CD8-positive, alpha-beta memory T cell (primary cell): ENCODE measurements at places on chromosomes 2 and 18. TPM values are rescaled to one million over a fixed set of nuclear protein-coding genes. Genes with fewer than 3 reads are reported as not detected.

GRCh38 chr2:238669046-238669445, 178.8 kb upstream of the TWIST2 start:
- H3K36me3 ChIP-seq: no peaks in the 10 kb centered on the region
- no peaks in the 10 kb centered on the region for H3K4me1 ChIP-seq
- no peak overlapping the region for H3K4me3 ChIP-seq

DNA sequence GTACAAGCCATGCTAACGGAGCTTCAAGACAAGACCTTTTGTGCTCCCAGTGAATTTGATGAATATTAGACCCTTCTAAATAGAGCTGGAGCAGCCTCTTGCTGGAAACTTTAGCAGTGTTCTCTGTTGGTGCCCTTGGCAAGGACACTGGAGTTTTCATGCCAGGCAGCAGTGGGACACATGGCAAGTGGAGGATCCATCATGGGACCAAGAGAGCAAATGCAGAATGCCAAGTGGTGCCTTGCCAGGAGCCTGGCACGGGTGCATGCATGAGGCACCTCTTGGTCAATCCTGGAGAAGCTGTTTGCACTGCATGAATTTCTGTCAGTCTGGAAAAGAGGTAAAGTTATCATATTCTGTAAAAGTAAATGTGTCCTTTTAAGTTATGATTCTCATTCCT, 59.1 kb downstream of the NETO1 start:
- DNase-seq: no peak
- no peaks in the 10 kb centered on the region for H3K27me3 ChIP-seq
- H3K27ac ChIP-seq: no peak overlapping the region
- H3K4me3 ChIP-seq: no peak overlapping the region
- no peaks in the 10 kb centered on the region for H3K4me1 ChIP-seq

- no peaks in the 10 kb centered on the region for H3K36me3 ChIP-seq
- DNase-seq: no peak
- H3K27ac ChIP-seq: no peak overlapping the region
- no peak overlapping the region for H3K4me3 ChIP-seq
These were observed 406.1 kb upstream of the DCC start for GRCh38 chr18:51933903-51934302.

GRCh38 chr2:224209555-224210285, 170.6 kb upstream of the SERPINE2 start:
- no peaks in the 10 kb centered on the region for H3K4me1 ChIP-seq
- DNase-seq: no peak
- H3K27me3 ChIP-seq: no peaks in the 10 kb centered on the region
- H3K4me3 ChIP-seq: no peak overlapping the region
- no peak overlapping the region for H3K27ac ChIP-seq
- no peaks in the 10 kb centered on the region for H3K36me3 ChIP-seq

DNA sequence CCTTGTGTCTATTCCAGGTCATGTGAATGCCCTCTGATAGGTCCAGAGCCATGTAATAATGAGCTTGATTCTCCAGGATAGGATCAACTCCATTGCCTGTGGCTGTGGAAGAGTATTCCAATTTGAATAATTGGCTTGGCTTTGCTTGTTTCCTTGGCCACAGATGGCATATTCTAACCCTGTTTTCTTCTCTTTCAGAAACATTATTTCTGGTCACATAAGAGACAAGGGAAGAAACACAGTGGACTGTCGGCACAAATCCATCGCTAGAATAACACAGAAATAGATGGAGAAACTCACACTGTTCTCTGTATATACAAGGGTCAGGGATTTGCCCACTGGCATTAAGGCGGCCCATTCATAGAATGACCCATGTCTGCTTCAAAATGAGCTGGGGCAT, 278.4 kb upstream of the CCDC68 start:
- no peak overlapping the region for H3K27ac ChIP-seq
- DNase-seq: no peak
- no peaks in the 10 kb centered on the region for H3K27me3 ChIP-seq
- no peaks in the 10 kb centered on the region for H3K4me1 ChIP-seq
- H3K36me3 ChIP-seq: no peaks in the 10 kb centered on the region
- H3K4me3 ChIP-seq: no peak overlapping the region

GRCh38 chr2:40043191-40043590, 264.1 kb upstream of the THUMPD2 start:
- no peaks in the 10 kb centered on the region for H3K27me3 ChIP-seq
- no peak overlapping the region for H3K4me3 ChIP-seq
- no peak for DNase-seq
- no peak overlapping the region for H3K27ac ChIP-seq
- H3K36me3 ChIP-seq: no peaks in the 10 kb centered on the region

DNA sequence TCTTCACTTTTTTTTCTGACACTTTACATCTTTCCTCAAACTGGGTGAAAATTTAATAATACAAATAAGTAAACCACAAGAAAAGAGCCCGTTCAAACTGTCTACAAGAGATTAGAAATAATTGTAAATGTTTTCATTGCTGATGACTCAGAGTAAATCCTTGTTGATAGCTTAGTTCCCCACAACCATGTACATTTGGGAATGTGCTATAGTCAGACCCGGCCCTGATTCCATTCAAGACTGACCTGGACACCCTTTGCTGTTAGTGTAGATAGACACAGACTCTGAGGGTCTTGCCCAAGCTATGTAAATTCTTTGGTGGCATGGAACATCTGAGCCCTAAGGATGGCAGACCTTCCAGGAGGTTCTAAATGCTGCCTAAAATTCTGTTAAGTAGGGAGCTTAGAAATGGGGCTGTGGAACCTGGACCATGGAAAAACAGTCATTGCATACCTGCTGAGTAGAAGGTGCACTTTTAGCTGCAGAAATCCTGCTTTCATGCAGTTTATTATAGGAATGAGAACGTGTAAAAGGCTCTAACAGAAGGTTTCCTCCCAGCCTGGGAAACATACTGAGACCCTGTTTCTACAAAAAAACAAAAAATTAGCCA, 3.7 kb downstream of the MALT1 start:
- no peaks in the 10 kb centered on the region for H3K36me3 ChIP-seq
- H3K4me3 ChIP-seq: no peak overlapping the region
- DNase-seq: no peak
- H3K27me3 ChIP-seq: no peaks in the 10 kb centered on the region
- H3K27ac ChIP-seq: no peak overlapping the region
- peaks cover 51% of the 10 kb centered on the region for H3K4me1 ChIP-seq

DNA sequence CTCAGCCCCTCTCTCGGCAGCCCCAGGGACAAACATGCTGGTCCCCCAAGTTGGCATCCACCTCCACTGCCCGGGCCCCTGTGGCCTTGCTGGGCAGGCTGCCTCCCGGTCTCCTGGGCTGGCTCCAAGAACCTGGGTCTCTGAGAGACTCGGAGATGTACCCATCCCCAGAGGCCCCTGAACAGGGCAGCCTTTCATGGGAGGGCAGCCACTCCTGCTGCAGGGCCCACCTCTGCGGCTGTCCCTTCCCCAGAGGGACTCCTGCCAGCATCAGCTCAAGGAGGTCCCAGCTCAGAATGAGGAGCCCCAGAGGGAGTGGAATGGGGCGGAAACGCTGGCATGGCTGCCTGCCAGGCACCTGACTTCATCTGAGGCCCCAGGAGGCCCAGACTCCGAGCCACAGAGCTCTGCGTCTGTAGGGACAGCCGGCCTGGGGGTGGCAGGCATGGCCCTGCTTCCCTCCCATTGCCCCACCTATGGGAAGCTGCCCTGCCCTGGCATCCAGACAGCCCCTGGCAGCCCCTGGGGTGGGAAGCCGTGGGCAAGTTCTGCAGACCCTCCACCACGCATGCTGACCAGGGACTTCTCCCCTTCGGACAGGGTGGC, 857 bp upstream of the CROCC2 start:
- no peaks in the 10 kb centered on the region for H3K36me3 ChIP-seq
- no peaks in the 10 kb centered on the region for H3K4me1 ChIP-seq
- no peak for DNase-seq
- no peak overlapping the region for H3K4me3 ChIP-seq

GRCh38 chr2:164745012-164745797, 96.4 kb downstream of the COBLL1 start:
- DNase-seq: no peak
- H3K27ac ChIP-seq: no peak overlapping the region
- H3K4me1 ChIP-seq: no peaks in the 10 kb centered on the region
- H3K27me3 ChIP-seq: no peaks in the 10 kb centered on the region
- H3K36me3 ChIP-seq: no peaks in the 10 kb centered on the region
- no peak overlapping the region for H3K4me3 ChIP-seq

GRCh38 chr2:25316101-25316500, 25.6 kb downstream of the DNMT3A start:
- no peaks in the 10 kb centered on the region for H3K27me3 ChIP-seq
- no peaks in the 10 kb centered on the region for H3K36me3 ChIP-seq
- H3K4me3 ChIP-seq: no peak overlapping the region

DNA sequence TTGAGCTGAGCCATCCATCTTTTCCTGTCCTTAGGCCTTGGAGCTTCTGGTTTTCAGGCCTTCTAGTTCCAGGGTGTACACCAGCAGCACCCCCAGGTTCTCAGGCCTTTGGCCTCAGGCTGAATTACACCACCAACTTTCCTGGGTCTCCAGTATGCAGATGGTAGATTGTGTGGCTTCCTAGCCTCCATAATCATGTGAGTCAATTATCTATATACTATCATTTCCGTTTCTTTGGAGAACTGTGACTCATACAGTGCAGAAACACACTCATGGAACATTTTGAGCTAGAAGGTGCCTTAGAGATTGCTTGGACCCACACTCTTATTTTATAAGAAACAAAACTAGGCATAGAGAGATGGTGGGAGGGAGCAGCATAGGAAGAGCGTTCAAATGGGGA, 167.4 kb downstream of the NCK2 start:
- peaks cover 4% of the 10 kb centered on the region for H3K4me1 ChIP-seq
- no peak overlapping the region for H3K4me3 ChIP-seq
- no peak overlapping the region for H3K27ac ChIP-seq
- no peak for DNase-seq
- no peaks in the 10 kb centered on the region for H3K36me3 ChIP-seq

DNA sequence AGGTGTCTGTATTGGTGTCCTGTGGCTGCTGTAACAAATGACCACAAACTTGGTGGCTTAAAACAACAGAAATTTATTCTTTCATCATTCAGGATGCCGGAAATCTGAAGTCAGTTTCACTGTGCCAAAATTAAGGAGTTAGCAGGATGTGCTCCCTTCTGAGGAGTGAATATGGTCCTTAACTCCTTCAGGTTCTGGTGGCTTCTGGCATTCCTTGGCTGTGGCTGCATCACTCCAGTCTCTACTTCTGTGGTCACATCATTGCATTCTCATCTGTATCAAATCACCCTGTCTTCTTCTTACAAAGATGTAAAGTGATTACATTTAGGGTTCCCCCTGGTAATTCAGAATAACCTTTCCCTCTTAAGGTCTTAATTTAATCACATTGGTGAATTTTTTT, 12.6 kb downstream of the GPD2 start:
- H3K27me3 ChIP-seq: no peaks in the 10 kb centered on the region
- H3K4me1 ChIP-seq: no peaks in the 10 kb centered on the region
- no peak for DNase-seq
- no peak overlapping the region for H3K4me3 ChIP-seq
- no peak overlapping the region for H3K27ac ChIP-seq
- no peaks in the 10 kb centered on the region for H3K36me3 ChIP-seq

- H3K4me3 ChIP-seq: no peak overlapping the region
- no peak overlapping the region for H3K27ac ChIP-seq
- H3K27me3 ChIP-seq: no peaks in the 10 kb centered on the region
These were observed 270.2 kb upstream of the RAB6C start for GRCh38 chr2:129709001-129709955.

DNA sequence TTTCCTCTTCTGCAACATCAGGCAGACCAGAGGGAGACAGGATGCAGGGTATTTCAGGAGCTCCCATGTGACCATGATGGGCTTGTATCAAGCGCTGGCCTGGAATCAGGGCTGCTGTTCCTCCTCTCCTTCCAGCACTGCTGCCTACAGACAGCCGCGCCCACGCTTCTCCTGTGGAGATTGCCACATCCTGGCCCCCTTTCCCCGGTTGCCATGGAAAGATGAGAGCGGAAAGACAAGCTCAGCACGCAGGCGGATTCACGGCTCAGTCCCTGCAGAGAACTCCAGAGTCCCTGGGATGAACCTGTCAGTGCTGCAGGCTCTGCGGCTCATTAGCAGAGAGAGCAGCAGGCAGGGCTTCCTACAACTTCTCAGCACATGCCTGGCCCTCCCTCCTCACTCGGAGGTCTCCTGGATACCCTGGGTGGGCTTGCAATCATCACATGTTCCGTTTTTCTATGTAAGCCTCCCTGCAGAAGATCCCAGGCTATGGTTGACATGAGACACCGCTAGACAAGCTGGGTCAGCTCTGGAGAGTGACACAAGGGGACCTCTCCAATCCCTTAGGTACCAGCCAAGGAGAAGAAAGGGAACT, 497.8 kb upstream of the MYT1L start:
- H3K4me1 ChIP-seq: no peaks in the 10 kb centered on the region
- H3K27ac ChIP-seq: no peak overlapping the region
- H3K4me3 ChIP-seq: no peak overlapping the region
- no peaks in the 10 kb centered on the region for H3K36me3 ChIP-seq

DNA sequence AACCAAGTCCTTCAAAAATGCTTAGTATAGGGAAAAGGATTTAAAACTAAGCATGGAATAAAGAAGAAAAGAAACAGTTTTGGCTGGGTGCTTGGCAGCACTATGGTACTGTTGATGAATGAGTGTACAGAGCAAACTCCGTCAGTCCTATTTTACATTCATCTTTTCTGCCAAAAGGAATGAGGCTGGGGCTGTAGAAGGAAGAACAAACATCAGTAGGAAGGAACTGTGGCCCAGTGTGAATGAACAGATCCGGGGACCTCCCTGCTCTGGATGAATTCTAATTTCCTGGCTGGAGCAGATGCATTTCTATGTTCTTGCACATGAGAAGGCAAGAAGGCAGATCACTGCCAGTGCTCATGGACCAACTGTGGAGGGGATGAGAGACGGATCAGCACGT, 474.0 kb upstream of the MEIS1 start:
- H3K27ac ChIP-seq: no peak overlapping the region
- no peak overlapping the region for H3K4me3 ChIP-seq
- H3K4me1 ChIP-seq: no peaks in the 10 kb centered on the region

GRCh38 chr2:190505696-190506095, 28.8 kb downstream of the NEMP2 start:
- no peaks in the 10 kb centered on the region for H3K27me3 ChIP-seq
- H3K36me3 ChIP-seq: peaks cover 20% of the 10 kb centered on the region
- DNase-seq: no peak
- H3K27ac ChIP-seq: no peak overlapping the region

DNA sequence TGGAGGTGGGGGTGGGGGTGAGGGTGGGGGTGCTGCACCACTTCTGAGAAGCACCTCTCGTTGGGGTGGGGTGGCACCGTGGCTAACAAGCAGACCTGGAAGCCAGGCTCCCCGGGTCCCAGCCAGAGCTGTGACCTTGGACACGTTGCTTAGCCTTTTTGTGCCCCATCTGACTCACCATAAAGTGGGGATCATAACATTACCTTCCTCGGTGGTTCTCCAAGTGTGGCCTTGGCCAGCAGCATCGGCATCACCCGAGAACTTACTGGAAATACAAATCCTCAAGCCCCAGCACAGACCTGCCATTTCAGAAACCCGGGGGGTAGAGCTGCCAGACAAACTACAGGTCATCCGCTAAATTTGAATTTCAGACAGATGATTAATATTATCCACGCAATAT, 58.7 kb upstream of the SLC66A3 start:
- no peak overlapping the region for H3K4me3 ChIP-seq
- no peak for DNase-seq
- no peaks in the 10 kb centered on the region for H3K36me3 ChIP-seq
- no peaks in the 10 kb centered on the region for H3K27me3 ChIP-seq

- peaks cover 8% of the 10 kb centered on the region for H3K36me3 ChIP-seq
- no peak overlapping the region for H3K27ac ChIP-seq
- no peaks in the 10 kb centered on the region for H3K4me1 ChIP-seq
- H3K4me3 ChIP-seq: no peak overlapping the region
- no peaks in the 10 kb centered on the region for H3K27me3 ChIP-seq
These were observed 85.9 kb downstream of the USP40 start for GRCh38 chr2:233480490-233481202.

The KRTCAP3 gene
- 0.71 TPM for polyA plus RNA-seq

The CTAGE1 gene
- not detected for polyA plus RNA-seq

The MRPL30 gene
- polyA plus RNA-seq: 22.8 TPM

The PLGLB2 gene
- not detected for polyA plus RNA-seq

The LRRTM1 gene
- polyA plus RNA-seq: not detected

The FTCDNL1 gene
- 1.4 TPM for polyA plus RNA-seq

The MFSD2B gene
- polyA plus RNA-seq: not detected
